HCT116 (cell line): ENCODE measurements at places on chromosomes 4 and X.

DNA sequence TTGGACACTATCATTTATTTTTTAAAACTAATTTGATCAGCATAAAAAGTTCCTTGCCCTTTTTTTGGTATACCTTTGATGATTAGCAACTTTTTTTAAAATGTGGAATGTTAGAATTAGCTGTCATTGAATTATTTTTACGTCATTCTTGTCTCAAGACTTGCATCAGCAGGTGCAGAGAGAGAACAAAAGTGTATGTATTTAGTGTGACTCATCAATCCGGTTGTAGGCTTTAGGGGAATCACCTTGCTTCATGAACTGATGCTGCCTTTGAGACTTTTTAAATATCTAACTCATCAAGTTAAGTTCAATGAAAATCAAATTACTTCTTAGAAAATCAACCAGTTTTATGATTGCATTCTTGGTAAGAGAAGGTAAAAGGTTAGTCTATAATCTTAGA lies 125.1 kb downstream of the ARX start:
- DNase-seq = no peak
- no peaks in the 10 kb centered on the region for H3K27me3 ChIP-seq
- H3K36me3 ChIP-seq = no peaks in the 10 kb centered on the region
- H3K27ac ChIP-seq = no peak overlapping the region

DNA sequence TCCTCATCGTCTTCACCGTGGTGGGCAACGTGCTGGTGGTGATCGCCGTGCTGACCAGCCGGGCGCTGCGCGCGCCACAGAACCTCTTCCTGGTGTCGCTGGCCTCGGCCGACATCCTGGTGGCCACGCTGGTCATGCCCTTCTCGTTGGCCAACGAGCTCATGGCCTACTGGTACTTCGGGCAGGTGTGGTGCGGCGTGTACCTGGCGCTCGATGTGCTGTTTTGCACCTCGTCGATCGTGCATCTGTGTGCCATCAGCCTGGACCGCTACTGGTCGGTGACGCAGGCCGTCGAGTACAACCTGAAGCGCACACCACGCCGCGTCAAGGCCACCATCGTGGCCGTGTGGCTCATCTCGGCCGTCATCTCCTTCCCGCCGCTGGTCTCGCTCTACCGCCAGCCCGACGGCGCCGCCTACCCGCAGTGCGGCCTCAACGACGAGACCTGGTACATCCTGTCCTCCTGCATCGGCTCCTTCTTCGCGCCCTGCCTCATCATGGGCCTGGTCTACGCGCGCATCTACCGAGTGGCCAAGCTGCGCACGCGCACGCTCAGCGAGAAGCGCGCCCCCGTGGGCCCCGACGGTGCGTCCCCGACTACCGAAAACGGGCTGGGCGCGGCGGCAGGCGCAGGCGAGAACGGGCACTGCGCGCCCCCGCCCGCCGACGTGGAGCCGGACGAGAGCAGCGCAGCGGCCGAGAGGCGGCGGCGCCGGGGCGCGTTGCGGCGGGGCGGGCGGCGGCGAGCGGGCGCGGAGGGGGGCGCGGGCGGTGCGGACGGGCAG lies 792 bp downstream of the ADRA2C start:
- H3K27me3 ChIP-seq = no peaks in the 10 kb centered on the region
- H3K27ac ChIP-seq = peak overlapping the region; percentile 88; the same call in 1 of the 2 replicates
- peak overlapping the region; percentile 45 for H3K4me3 ChIP-seq
- H3K36me3 ChIP-seq = no peaks in the 10 kb centered on the region
- no peak for DNase-seq

DNA sequence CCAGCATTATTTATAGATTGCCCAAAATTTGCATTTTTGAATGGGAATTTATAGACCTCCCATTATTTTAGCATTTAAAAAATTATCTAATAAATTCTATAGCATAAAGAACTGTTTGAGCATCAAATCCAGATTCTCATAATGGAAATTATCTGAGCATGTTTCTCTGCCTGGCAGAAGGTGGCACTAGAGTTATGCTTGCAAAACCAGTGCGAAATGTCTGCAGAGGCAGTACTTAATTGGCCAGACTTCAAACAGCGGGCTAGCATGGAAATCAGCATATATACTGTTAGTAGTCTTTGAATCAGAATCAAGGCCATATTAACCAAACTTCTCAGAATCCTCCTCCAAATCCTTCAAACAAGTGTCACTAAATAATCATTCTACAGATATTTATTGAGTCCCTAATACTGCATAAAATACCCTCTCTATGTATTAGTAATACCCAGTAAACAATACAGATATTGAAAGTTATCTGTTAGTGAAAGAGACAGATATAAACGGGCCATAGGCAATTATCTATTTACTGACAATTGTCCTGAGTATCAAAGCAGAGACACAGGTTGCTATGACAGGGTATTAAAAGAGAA lies 78.7 kb upstream of the DCLK2 start:
- H3K27me3 ChIP-seq = no peaks in the 10 kb centered on the region
- no peak overlapping the region for H3K27ac ChIP-seq
- H3K4me3 ChIP-seq = no peak overlapping the region
- H3K36me3 ChIP-seq = no peaks in the 10 kb centered on the region

DNA sequence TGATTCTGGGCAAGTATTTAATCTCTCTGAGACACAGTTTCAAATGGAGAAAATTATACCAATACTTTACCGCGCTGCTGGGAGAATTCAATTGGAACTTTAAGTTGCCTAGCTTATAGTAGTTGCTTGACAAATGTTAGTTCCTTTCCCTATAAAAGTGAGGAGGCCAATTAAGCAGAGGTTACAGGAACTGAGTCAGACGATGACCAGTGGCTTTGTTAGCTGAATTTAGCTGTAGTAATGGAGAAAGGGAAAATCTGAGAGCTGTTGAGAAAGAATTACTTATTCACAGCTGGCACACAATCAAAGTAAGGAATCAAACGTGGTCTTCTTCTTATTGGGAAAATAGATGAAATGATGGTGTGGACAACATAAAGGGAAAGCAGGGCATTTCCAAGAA lies 29.6 kb downstream of the SMARCA1 start:
- DNase-seq = no peak
- H3K4me1 ChIP-seq = peaks cover 16% of the 10 kb centered on the region
- no peak overlapping the region for H3K4me3 ChIP-seq
- H3K27me3 ChIP-seq = no peaks in the 10 kb centered on the region
- no peak overlapping the region for H3K27ac ChIP-seq
- no peaks in the 10 kb centered on the region for H3K36me3 ChIP-seq

DNA sequence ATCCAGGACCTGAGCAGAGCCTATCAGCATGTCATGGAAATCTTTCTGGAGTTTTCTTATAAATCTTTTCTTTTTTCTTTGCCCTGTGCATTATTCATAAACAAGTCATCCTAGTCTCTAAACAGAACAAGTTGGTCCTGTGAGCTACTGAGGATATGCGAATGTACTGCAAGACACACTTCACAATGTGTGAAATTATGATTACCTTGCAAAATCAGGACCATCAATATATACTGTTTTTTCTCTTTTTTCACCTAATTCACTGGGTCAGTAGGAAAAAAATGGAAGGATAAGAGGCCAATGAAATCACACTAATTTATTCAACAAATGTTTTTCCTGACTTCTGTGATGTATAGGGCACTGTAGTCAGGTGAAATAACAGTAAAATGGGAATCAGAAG lies 14.4 kb upstream of the SORBS2 start:
- DNase-seq = no peak
- H3K27me3 ChIP-seq = no peaks in the 10 kb centered on the region
- no peak overlapping the region for H3K4me3 ChIP-seq
- no peak overlapping the region for H3K27ac ChIP-seq

- H3K36me3 ChIP-seq = no peaks in the 10 kb centered on the region
- DNase-seq = no peak
- H3K27me3 ChIP-seq = no peaks in the 10 kb centered on the region
- H3K4me1 ChIP-seq = peaks cover 4% of the 10 kb centered on the region; the same call in 1 of the 2 replicates
- no peak overlapping the region for H3K4me3 ChIP-seq
- no peak overlapping the region for H3K27ac ChIP-seq
Observed at GRCh38 chr4:38605753-38606586, 58.0 kb upstream of the KLF3 start.

DNA sequence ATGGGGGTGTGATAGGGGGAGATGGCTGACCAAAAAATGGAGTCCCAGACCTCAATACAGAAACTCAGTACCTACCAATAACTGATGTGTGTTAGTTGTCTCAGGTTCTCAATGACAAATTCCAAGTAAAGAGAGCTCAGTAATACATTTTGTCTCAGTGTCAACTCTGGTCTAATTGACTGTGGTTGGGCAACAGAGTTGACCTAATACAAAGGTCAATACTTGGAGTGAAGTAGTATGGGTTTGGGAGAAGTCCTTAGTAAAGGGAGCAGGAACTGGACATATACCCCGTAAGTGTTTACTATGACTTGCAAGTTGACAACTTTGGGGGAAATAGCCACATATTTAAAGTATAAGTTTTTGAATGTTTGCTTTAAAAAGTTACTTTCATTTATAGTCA lies 20.5 kb upstream of the LCORL start:
- H3K36me3 ChIP-seq = no peaks in the 10 kb centered on the region
- H3K4me1 ChIP-seq = no peaks in the 10 kb centered on the region
- DNase-seq = no peak
- no peaks in the 10 kb centered on the region for H3K27me3 ChIP-seq

DNA sequence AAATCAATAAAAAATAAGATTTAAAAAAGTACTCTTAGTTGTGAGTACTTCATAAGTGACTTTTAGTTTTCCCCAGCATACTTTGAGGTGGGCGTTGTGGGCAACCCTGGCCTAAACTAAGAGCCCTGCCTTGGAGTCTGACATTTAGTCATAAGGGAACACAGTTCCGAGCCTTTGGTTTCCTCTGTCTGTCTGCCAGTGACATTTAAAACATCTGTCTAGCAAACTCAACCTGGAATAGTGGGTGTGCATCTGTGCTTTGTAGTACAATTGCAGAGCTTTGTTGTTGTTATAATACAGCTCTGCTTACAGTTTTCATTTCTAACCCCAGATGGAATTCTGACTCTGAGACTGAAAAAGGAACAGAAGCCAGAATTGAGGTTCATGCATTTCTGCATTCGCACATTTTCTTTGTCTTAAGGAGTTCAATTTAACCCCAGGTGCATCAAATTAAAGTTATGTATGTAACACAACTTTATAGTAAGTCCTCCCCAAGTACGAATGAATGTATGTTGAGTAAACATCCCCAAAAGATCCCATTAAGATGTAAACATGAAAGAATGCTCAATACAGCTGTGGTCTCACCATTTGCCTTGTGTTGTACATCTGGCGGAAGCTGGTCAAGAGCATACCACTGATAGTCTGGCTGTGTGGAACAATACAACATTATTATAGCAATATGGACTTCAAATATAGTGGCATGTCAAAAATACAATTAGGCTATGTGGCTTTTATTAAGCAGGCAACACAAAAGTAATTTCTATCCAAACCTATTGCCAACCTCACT lies 25.9 kb downstream of the TNIP3 start:
- H3K36me3 ChIP-seq = no peaks in the 10 kb centered on the region
- H3K4me3 ChIP-seq = no peak overlapping the region
- no peak for DNase-seq
- no peak overlapping the region for H3K27ac ChIP-seq
- H3K4me1 ChIP-seq = no peaks in the 10 kb centered on the region

DNA sequence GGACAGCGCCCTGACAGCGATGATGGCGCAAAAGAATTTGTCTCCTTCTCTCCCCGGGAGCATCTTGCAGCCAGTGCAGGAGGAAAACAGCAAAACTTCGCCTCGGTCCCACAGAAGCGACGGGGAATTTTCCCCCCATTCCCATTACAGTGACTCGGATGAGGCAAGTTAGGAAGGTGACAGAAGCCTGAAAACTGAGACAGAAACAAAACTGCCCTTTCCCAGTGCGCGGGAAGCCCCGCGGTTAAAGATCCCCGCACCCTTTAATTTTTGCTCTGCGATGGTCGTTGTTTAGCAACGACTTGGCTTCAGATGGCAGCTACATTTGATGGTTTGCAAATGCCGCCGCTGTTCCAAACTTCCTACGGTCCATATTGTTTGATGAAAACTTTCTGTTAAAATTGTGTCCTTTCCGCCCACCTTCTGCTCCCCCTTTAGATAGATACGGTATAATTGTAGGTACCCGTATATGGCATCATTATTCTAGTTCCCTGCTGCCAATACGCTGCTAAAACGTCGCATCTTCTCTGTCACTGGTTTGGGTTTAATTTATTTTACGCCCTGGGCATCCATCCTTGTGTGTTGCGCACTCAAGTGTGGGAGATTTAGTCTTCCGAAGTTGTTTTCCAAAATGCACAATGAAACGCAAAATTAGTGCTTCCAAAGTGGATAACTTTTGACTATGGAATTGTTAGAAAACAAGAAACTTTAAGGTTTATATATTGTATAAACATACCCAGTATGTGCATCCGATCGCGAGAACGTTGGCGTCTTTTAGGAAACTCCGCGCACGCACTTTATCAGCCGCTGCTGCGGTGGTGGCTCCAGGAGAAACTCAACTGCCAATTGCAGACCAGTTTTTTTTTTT lies 1.5 kb downstream of the ATOH1 start:
- no peak overlapping the region for H3K27ac ChIP-seq
- H3K36me3 ChIP-seq = no peaks in the 10 kb centered on the region
- no peak overlapping the region for H3K4me3 ChIP-seq
- H3K4me1 ChIP-seq = peaks cover 16% of the 10 kb centered on the region; the same call in 1 of the 2 replicates
- peaks cover 47% of the 10 kb centered on the region for H3K27me3 ChIP-seq

DNA sequence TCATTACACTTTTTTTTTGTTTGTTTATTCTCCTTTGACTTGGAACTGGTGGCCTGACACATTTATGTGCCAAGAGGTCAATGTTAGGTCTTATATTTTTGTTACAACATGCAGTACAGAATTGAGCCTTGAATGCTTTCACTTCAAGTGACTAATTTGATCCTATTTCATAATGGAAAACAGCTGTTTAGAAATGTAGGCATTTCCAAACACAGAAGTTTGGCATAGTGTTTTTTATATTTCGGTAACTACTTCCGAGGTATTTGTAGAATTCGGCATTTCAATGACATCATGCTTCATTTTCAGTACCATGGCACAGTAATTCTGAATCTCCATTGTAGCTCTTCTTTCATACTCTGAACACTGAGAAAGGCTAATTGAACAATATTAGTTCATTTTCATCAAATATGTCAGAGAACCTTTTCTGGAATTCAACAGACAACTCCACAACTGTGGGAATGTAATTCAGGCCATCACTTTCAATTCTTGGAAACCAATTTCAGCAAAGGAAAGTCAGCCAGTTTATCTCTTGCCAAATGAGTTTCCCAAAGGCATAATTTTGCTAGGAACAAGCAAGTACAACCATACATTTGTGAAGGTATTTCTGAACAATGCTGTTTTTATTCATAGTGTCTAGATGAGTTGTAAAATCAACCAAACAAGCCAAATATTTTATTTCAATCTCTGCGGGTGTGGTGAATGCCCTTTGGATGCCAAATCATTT lies 11.4 kb downstream of the FAM120C start:
- H3K27me3 ChIP-seq = no peaks in the 10 kb centered on the region
- H3K27ac ChIP-seq = no peak overlapping the region
- no peaks in the 10 kb centered on the region for H3K4me1 ChIP-seq
- H3K36me3 ChIP-seq = no peaks in the 10 kb centered on the region
- no peak for DNase-seq

GRCh38 chr4:121129606-121130325 lies 34.4 kb downstream of the TNIP3 start:
- H3K4me1 ChIP-seq = no peaks in the 10 kb centered on the region
- no peak overlapping the region for H3K4me3 ChIP-seq
- no peaks in the 10 kb centered on the region for H3K36me3 ChIP-seq
- no peaks in the 10 kb centered on the region for H3K27me3 ChIP-seq
- no peak overlapping the region for H3K27ac ChIP-seq
- no peak for DNase-seq
